ENCODE measurements at places on chromosomes 2 and 18.

DNA sequence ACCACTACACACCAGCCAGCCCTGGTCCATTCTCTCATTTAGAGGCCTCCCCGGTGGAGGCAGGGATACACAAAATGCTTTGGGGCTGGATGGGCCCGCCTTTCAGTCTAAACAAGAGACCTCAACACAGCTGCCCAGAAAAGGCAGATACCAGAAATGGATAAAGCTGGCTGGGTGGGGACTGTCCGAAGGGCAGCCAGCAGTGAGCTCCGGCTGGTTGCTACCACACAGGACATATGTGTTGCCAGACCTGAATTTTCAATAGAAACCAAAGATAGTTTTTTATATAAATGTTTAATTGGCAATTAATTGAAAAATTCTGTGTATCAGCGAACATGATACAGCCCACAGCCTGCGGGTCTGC, 1.4 kb downstream of the GPBAR1 start:
- DNase-seq, result no peak

- no peak for DNase-seq
Observed at GRCh38 chr2:134676960-134677359, 41.8 kb downstream of the TMEM163 start.

- peak; percentile 44 for DNase-seq
Observed at GRCh38 chr2:31475692-31476091, 61.1 kb upstream of the XDH start.

DNA sequence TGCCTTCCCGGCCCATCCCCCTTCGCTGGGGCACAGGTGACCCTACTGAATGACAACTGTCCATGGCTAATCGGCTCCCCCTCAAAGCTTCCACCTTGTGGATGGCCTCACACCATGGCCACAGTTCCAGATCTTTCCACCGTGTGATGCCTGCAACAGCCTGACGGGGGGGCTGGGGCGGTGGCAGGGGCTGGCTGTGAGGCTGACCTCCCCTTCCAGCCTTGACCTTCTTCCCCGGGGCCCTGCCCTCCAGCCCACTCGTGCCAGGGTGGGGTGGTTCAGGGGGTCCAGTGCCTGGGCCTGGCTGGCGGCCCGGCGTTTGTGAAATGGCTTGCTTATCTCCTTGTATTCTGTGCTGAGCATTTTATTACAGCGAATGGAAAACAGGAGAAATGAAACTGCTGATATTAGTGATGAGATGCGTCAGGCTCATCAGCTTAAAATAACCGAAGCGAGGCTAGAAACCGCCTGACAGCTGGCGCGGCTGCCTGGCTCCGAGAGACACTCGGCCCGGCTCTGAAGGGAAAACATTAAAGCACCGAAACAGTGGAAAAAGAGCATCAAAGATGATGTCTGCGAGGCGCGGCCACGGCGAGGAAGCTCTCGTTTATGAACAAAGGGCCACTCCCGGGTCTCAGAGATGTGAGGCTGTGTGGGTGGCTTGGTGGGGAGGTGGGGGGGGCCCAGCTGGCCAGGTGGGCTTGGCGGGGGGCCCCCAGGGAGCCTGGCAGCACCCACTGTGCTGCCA, 916 bp upstream of the PDCD1 start:
- DNase-seq, result no peak

DNA sequence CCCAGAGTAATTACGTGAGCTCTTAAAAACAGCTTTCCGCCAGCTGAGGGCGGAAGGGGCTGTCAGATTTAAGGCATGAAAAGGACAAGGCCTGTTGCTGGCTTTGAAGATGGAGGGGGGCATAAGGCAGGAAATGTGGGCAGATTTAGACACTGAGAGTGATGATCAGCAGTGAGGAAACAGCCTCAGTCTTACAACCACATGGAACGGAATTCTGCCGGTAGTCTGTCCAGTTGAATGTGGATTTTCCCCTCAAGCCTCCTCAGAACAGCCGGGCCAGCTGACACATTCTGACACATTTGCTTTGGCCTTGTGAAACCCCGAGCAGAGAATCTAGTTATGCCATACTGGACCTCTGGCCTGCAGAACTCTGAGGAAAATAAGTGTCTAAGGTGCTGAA, 16.6 kb downstream of the POLE4 start:
- no peak for DNase-seq

DNA sequence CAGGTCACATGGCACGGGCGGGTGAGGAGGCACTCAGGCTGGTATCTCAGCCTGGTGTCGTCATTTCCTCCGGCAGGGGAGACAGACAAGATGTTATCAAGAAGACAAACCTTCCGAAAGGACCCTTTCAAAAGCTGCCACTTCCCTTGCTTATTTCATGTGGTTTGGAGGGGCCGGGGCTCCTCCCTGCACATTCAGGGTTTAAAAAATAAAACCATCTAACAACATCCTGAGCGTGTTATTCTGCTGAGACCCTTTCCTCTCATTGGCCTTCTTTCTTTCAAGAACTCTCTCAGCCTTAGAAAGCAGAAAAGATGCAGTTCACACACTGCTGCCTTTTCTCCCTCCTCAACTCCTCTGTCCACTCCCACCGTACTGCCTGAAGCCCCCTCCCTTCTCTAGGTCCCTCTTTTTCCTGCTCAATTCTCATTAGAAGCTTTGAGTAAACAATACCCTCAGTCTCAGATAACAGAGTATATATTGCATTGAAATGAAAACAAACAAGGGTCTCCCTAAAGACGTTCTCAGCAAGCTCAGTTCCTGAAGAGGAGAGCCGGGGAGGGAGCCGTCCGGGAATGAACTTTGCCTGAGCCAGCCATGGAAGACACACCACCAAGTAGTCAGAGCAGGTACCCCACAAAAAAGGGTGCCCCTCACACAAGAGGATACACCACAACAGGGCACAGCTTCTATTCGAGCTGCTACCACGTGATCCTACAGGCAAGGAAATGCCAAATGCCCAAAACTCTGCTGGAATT, 9.7 kb downstream of the SMAD7 start:
- no peak for DNase-seq

- no peak for DNase-seq
Observed at GRCh38 chr2:150606380-150607060, 119.1 kb upstream of the RND3 start.

Data from BJ (cell line).